ENCODE measurements at places on chromosomes 11 and 22.

DNA sequence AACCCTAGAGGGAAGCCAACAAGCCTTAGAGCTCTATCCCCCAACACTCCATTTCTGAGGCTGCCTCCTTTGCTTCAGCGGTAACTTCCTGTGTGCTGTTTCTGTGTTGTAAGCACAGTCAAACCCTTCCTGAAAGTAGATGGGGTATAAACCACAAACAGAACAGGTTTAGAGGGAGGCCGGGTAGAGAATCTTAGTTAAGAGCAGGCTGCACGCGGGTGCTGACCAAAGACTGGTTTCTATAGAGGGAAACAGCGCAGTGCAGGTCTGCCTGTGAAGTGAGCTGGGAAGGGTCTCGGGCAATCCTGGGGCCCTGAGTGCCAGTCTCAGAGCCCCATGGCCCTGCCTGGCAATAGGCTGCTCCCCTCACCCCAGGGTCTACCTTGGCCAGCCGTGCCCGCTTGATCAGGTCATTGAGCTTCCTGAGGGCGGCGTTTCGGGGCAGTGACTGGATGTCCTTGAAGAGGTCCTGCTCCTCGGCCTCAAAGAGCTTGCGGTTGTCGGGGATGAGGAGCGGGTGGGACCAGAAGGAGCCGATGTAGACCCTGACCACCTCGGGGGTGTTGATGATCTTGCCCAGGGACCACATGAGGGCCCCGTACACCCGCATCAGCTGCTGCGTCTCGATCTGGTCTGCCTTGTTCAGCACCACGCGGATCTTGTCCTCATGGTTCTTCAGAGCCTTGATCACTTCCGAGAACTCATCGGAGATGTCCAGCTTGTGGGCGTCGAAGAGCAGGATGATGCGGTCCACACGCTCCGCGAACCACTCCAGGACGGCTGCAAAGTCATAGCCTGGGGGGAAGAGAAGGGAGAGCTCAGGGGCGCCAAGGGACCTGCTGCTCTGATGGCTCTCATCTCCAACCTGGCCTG, 15.3 kb upstream of the CDC42BPG start:
- peak; percentile 44 for DNase-seq

DNA sequence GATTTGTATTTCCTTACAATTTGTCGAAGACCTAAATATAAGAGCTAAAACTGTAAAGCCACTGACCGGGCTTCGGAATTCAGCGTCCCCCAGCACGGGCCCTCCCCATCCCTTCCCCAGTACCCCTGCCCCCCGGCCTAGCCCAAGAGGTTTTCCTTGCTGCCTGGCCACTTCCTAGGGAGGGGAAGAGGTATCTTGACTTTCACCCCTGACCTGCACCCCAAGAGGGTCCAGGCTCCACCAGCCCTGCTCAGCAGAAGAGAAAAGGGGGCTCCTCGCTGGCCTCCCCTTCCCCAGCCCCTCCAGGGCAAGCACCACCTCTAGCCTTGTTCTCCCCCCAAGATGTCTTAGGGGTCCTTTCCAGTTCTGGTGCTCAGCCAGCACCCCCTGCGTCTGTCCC, 26.1 kb upstream of the CARS1 start:
- no peak for DNase-seq

GRCh38 chr22:45708145-45708544, 36.5 kb downstream of the ATXN10 start:
- no peak for DNase-seq

DNA sequence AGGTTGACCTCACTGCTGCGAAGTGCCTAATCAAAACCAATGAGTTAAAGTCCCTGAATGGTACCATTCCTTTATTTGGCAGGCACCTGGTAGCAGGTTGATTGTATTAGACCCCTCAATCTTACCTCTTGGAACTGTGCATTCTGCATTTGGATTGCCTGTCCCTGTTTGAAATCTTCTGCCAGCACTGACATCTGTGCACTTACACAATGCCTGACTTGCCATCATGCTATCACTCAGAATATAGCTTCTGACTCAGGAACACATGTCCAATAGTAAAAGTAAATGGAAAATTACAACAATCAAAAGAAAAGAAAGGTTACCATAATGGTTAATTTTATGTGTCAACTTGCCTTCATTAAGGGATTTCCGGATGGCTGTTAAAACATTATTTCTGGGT, 366.0 kb upstream of the PDGFD start:
- no peak for DNase-seq

DNA sequence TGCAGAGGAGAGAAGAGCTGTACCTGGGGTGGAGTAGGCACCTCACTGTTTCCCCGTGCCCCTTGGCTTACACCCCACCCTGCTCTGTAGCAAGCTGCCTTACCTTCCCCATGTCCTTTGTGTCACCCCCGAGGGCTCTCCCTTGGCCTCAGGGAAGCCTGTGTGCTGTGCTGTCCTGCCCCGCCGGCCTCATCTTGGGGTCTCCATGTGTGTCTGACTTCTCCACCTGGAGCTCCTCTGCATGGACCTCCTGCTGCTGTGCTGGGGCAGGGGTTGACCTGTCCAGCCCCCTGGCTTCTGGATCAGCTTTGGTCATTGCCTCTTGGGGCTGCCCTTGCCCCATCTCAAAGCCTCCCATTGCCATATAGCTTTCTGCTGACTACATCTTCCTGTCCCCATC, 59.8 kb downstream of the OSBP2 start:
- DNase-seq = no peak

- no peak for DNase-seq
These were observed 109.7 kb upstream of the MTMR2 start for GRCh38 chr11:96033599-96033998.

GRCh38 chr22:16866167-16866566, 41.0 kb upstream of the XKR3 start:
- DNase-seq = no peak

DNA sequence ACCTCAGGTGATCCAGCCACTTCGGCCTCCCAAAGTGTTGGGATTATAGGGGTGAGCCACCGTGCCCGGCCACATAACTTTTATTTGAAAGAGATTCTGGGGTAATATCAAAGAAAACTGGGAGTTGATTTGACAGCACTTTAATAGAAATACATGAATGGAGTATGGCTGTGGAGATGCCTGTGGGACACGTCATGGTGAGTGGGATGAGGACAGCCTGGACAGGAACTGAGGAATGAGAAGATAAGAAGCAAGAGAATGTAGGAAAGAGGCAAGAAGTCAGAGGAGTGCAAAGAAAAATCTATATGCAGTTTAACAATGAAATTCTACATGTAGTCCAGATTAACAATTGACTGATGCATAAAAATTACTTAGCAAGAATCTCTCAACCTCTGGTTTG, 31.0 kb downstream of the SLC22A6 start:
- no peak for DNase-seq

GRCh38 chr22:48897645-48898370, 929.9 kb downstream of the BRD1 start:
- DNase-seq = no peak

DNA sequence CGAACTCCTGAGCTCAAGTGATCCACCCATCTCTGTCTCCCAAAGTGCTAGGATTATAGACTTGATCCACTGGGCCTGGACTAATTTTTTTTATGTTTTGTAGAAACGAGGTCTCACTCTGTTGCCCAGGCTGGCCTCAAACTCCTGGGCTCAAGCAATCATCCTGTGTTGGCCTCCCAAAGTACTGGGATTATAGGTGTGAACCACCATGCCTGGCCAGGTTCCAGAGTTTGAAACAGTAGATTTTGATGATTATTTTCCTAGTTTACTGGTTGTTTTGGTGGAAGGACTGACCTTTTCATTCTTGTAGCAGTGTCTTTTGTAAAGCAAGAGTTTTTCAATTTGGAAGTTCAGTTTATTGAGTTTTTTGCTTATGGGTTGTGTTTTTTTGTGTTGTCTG, 15.0 kb downstream of the CABIN1 start:
- no peak for DNase-seq

DNA sequence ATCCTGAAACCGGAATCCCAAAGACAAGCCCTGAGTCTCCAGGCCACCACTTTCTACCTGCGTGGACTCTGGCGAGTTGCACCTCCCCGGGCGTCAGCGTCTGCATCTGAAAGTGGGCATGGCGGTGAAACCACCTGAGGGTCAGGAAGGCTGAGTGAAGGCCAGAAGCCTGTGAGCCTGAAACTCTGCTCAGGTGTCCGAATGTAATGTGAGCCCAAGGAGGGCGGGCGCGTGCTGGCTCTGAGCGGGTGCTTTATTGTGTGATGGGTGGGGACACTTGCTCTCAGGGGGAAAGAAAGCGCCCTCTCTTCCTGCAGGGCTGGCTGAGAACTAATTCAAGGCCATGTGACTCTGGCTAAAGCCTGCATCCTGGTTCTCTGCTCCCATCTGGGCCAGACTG, 135.6 kb downstream of the ST3GAL4 start:
- no peak for DNase-seq

DNA sequence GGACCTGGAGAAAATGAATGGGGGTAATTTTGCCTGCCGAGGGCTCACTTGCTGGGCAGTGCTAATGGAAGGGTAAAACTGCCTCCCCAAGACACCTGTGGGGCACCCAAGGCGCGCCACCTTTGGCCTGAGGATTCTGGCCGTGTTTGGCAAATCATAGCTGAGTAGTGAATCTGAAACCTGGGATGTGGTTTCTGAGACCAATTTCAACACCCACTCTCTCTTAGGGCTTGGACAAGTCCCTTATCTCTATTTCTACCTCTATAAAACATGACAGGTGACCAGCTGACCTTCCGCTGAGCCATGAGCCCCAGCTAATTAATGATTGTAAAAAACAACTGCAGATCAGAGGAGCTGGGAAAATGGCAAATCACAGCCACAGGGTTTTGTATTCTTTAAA, 1.5 kb upstream of the PACSIN3 start:
- DNase-seq = no peak

DNA sequence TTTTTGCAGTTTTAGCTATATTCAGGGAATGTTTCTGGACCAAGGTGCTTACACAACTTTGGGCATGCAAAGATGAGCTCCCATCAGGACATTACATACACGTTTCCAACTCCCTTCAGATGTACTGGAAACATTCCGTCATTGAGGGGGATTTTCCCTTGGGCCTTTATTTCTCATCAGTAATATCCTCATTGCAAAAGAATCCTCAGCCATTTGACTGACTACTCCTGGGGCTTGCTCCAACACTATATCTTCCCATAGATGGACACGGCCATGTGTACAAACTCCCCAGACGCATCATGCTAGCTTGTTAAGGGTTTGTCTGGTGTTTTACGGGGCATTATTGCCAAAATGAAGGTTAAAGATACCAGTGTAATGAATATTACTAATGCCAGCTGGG, 59.3 kb upstream of the NUP160 start:
- DNase-seq = no peak

DNA sequence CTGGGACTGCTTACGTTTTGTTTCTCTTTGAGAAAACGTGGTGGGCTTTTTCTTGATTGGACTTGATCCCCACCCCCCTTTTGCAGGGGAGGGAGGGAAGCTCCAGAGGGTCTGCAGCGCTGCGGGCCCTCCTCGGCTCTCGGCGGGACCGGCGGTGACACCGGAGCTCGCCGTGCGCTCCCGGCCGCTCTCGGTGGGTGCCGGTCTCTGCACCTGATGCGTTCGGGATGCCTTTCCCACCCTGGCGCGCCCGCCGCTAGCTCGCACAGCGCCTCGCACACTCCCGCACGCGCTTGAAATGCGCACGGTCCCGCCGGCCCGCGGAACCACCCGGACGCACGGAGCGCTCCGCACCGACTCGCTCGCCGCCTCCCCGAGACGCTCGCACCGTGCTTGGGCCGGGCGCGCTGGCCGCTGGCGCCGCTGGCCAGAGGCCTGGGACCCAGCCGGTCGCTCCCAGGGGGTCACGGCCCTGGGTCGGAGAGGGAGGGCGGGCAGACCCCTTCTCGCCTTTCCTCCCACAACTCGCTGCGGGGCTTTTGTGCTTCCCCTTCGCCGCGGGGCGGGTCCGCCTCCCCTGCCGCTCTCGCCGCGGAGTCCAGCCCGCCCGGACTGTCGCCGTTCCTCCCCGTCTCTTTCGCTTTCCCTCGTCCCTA, 1.0 kb downstream of the ZBTB16 start:
- DNase-seq = no peak
